Left renal cortex interstitium (tissue), 4 donors: ENCODE measurements at places on chromosomes 3 and 15. TPM values are rescaled to one million over a fixed set of nuclear protein-coding genes. Genes with fewer than 3 reads are reported as not detected.
A peak's percentile ranks its signal among the peaks of the same experiment; 100 is the strongest.

GRCh38 chr3:66198437-66199088 is 22.2 kb upstream of the SLC25A26 start:
- DNase-seq: no peak

Gene RASL12
- polyA plus RNA-seq: 7.4 TPM

Gene ADGRG7
- polyA plus RNA-seq: 0.05 TPM

Gene TNNC1
- polyA plus RNA-seq: 4.8 TPM

- DNase-seq: no peak
Measured at GRCh38 chr15:64148168-64148567, 3.4 kb upstream of the SNX22 start.

- DNase-seq: no peak
Measured at GRCh38 chr3:188196232-188196990, 42.5 kb downstream of the LPP start.

DNA sequence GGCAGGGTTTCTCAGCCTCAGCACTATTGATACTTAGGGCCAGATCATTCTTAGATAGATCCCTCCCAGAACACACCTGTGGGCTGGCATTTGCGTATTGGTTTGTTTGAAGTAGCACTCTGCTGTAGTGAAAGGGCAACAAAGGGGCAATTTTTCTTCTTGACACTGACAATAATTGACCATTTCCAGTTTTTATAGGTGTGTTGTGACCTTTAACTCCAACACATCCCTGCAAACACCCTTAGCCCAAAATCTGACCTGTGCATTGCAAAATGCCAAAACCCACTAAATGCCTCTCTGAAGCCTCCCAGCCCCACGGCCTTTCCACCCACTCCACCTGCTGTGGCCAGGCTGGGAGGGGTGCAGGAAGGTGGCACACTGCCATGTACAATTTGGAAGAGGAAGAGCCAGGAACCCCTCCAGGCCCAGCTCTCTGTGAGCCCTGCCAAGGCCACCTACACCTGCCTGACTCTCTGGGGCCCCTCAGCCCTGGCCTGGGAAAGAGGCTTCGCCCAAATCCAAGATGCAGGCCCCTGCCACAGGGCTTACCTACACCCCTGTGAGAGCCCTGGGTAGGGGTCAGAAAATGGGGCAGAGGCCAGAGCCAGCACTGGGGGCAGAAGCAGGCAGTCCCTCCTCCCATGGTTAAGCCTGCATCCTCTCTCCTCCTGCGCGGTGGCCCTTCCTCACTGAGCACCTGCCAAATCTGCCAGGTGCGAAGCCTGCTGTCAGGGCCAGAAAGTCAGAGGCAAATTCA is 9.6 kb upstream of the CYP11A1 start:
- no peak for DNase-seq

DNA sequence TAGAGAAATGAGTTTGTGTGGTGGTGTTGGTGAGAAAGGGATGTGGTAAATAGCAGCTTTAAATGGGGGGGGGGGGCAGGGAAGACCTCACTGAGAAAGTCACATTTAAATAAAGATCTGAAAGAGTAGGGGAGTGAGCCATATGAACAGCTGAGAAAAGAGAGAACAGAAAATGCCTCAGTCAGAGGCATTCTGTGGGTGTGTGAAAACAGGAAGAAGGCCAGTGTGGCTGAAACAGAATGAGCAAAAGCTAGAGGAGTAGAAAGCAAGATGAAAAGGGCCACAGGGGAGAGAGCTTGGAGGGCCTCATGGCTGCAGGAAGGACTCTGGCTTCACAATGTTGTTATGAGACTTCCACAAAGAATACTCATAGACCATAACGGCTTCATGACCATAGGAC is 783.3 kb downstream of the ZPLD1 start:
- no peak for DNase-seq

DNA sequence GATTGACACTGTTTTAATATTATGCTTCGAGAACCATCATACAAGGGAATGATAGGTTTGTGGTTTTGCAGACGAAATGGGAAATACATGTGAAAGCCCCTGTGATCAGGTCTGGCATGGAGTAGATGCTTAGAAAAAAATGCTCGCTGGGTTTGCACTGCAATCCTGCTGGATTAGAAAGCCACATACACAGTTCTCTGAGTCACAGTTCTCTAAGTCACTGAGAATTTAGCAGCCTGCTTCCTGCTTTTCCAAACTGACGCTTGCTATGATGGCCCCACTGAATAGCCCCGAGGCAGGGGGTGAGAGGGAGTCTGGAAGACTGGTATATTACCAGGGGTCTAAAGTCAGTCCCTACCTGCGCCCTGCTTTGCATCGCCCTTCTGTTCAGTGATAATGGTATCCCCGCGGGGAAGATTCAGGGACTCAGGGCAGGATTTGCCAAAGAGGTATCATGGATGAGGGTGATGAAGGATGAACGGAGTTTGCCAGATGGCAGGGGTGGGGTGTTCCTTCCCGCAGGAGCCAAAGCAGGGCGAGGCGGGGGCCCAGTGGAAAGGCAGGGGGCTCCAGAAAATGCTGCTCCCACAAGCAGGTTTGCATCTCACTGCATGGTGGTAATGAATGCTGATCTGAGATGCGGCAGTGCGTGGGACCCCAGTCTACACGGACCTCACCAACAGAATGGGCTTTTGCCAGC is 82.3 kb downstream of the IQSEC1 start:
- DNase-seq: no peak

DNA sequence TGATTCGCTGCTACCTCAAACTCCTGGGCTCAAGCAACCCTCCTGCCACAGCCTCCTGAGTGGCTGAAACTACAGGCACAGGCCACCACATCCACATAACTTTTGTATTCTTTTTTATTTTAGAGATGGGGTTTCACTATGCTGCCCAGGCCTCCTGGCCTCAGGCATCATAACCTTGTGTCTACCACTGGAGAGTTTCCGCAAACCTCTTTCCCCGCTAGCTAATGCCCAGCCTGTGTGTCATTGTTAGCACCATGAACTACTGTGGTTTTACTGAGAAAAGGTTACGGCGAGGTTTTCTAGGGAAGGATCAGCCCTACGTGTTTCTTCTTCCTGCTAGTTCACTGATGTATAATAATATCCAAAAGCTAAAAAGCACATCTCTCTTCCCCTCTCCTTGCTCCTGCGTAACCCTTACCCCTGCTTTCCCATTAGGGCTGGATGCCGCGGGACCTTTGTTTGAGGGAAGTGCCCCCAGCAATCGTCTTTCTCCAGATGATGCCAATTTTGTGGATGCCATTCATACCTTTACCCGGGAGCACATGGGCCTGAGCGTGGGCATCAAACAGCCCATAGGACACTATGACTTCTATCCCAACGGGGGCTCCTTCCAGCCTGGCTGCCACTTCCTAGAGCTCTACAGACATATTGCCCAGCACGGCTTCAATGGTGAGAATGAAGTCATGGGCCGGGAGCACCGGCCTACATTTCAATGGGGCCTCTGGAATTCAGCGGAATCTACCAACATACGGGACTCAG is 113.7 kb downstream of the LIPC start:
- no peak for DNase-seq

GRCh38 chr3:42704136-42704841 is 1.7 kb upstream of the HHATL start:
- no peak for DNase-seq

DNA sequence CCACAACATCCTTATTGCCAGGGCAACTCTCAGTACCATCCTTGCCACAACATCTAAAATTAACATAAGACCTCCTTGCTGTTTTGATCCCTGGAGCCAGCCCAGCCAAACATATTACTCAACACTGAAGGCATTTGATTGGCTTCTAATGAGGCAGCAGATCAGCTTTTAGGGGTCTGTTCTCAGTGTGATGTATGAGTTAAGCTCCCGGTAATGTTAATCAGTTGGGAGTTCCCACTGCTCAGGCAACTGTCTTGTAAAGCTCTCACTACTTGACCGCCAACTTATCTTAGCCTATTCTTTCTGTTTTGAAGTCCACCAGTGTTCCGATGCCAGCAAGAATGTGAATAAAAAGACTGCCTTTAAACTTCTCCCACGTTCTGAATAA is 158.9 kb downstream of the FOXB1 start:
- DNase-seq: no peak

Gene PHC3
- polyA plus RNA-seq: 25.2 TPM

GRCh38 chr15:72685925-72686794 is at the start of the genes BBS4 and HIGD2B:
Gene BBS4 (plus strand): TSS chr15:72686207. CDS start chr15:72686228, 21 bp downstream.
Gene HIGD2B (minus strand): TSS chr15:72686182. CDS start chr15:72676374, 9,808 bp downstream.
- peak; percentile 86 for DNase-seq

- no peak for DNase-seq
Measured at GRCh38 chr3:183695569-183696364, 1.8 kb upstream of the YEATS2 start.
